Naive B cell (primary cell): ENCODE measurements at places on chromosomes 12 and 14.

DNA sequence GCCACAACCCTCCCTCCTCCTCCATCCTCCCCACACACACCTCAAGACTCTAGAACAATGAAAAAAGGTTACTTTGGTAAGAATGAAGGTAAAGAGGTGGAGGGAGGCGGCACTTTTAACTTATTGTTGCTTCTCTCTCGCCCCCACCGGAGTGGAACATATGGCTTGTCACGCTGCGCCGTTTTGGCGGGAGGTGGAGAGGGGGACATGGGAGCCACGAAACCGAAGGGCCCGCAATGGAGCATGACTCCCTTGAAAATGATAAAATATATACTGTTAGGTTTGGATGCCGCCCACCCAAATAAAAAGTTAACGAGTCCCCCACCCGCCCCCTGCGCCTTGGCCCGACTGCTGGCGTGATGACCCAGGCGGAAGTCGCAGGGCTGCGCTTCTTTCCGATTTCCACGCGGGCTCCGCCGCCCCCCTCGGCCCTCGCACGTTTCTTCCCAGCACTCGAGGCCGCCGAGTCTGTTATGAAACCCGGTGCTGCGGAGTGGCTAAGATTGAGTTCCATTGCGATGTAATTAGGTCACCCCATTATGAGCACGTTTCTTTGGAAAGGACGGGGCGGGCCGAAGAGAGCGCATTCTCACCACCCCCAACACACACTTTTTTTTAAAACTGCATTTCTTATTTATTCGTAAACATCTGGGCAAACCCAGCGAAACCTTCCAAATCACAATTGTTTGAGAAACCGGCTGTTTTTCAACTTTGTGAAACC is 1.4 kb upstream of the ZFP36L1 start:
- peak; percentile 82 for DNase-seq

DNA sequence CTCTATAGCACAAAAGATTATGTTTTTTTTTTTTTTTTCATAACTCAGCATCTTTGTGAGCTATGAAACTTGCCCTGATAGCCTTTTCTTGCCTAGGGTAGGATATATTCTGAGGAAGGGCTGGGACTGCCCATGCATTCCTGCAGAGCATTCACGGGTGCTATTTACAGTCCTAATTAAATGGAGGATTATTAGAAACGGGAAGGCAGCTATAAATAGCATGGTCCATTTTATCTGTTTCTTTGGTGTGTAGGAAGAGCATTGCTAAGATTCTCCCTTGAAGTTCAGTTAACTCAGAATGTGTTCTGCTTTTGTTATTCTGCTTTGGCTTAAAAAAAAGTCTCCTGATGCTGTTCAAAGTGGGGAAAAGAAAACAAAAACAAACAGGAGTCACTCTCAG is 630.9 kb downstream of the DIO2 start:
- no peak for DNase-seq

DNA sequence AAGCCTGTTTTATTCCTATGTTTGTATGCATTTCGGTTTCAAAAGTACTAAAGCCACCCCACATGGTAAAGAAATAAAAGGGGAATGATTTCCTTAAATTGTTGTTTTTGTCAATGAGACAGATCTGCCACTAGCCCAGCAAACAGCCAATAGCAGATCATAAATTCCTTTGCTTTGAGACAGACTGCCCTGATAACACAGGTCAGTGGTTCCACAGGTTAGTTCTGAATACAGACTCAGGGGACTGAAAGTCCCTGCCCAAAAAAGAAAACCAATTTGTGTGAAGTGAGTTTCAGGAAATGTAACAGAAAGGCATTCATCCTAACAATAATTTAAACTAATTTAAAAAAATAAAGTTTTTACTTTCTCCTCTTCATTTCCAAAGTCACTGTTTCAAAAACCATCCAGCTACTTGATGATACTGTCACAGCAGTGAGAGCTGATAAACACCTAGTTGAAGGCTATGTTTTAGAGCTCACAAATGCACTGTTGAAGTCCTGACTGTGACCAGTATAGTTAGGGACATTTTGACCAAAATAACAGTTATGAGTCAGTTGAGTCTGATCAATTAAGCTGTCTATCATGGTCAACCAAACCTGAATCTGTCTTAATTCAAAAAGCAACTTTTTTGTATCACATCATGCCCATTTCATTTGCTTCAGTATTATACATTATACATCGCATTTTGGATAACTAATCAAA is 77.7 kb downstream of the LGR5 start:
- no peak for DNase-seq

GRCh38 chr14:55614304-55614703 is 34.3 kb downstream of the KTN1 start:
- no peak for DNase-seq

- no peak for DNase-seq
Measured at GRCh38 chr12:119306593-119306992, 27.9 kb upstream of the CCDC60 start.

DNA sequence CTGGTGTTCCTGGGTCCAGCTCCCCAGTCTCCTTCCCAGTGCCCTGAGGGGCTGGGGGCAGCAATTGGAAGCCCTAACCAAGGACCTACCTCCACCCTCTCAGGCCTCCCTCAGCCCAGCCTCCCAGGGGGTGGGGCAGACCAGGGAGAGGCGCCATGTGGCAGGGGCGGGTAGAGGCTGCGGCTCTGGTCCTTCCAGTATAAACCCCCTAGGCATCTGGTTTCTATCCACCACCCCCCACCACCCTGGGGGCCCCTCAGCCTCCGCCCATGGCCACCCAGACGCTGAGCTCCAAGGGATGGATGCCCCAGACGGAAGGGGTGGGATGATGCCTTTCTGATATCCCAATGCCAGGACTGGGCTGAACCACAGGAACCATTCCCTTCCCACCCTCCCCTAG is 2.8 kb upstream of the SP7 start:
- no peak for DNase-seq

DNA sequence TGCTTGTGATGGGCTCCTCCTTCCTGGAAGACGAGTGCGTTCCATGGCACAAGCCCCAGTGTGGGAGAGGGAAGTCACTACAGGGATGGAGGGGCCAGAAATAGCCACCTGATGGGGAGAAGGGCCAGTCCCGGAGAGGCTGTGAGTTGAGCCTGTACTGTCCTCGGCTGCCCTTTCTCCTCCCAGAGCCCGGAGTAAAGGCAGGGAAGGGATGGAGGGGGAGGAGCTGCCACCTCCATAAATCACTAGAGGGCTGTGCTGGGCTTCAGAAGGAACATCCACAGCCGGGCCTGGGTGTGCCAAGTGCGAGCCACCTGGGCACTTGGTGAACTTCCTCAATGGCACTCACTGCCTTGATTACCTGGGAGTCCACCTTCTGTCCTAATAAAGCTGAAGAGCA is 110.1 kb downstream of the RBM19 start:
- no peak for DNase-seq

- no peak for DNase-seq
Measured at GRCh38 chr14:24900269-24901100, 149.5 kb downstream of the STXBP6 start.

- no peak for DNase-seq
Measured at GRCh38 chr12:120737557-120738251, 12.1 kb downstream of the ACADS start.

GRCh38 chr12:71694099-71694820 is 8.4 kb downstream of the TMEM19 start:
- DNase-seq, result peak; percentile 57

GRCh38 chr14:22978487-22978837 is 3.9 kb downstream of the AJUBA start:
- DNase-seq, result no peak

DNA sequence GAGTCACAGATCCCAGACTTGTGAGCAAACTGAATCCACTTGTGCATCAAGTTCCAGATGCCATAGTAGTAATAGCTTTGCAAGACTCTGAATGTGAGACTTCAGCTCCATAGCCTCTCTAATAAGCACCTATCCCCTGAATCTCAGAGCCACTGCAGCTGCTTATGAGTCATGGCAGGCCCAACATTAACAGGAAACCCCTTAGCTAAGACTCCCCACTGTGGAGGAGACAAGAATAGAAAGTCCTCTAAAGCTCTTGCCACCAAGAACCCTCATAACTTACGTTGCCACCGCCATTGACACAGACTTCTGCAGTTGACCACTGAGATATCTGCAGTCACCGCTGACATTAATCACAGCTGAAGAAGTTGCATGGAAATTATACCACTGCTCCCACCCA is 62.9 kb upstream of the PDE3A start:
- DNase-seq, result no peak

DNA sequence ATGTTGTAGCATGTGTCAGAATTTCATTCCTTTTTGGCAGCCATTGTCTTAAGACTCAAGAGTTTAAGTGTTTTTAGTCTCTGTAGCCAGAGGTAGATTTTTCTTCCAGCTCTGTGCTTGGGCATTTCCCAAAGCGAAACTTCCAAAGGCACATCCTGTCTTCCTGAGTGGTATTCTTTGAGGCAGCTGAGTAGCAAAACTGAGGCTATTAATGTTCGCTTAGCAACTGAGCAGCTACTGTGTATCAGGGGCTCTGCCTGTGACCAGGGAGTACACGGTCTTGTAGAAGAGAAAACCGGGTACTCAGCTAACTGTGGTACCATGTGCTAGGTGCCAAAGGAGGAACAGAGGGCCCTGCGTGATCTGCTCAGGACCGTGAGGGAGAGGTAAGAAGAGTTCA is 52.0 kb downstream of the ETV6 start:
- DNase-seq, result no peak

GRCh38 chr12:12716151-12716792 is 896 bp upstream of the CDKN1B start:
- peak; percentile 3 for DNase-seq

GRCh38 chr14:68584786-68585185 is 208.1 kb downstream of the ZFP36L1 start:
- DNase-seq, result no peak

DNA sequence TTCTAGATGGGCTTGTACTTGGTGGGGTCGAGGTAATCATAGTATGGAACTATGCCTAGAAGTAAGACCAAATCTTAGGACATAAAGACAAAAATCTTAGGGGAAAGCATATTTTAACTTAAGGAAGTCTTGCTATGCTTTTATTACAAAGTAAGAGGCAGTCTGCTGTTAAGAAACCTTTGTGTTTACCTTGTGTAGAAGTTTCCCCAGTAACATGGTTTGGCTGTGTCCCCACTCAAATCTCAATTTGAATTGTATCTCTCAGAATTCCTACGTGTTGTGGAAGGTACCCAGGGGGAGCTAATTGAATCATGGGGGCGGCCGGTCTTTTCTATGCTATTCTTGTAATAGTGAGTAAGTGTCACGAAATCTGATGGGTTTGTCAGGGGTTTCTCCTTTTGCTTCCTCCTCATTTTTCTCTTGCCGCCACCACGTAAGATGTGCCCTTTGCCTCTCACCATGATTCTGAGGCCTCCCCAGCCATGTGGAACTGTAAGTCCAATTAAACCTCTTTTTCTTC is 162.5 kb upstream of the ABCD2 start:
- no peak for DNase-seq

DNA sequence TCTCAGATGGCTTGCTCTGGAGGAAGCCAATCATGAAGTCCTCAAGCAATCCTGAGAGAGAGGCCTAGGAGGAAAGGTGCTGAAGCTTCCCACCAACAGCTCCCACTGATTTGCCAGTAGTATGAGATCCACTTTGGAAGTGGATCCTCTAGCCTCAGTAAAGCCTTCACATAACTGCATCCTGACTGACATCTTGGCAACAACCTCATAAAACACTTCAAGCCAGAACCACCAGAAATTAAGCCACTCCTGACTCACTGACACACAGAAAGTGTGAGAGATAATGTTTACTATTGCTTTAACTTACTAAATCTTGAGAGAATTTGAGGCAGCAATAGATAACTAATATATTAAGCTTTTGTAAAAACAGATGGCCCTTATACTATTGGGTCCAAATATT is 11.7 kb upstream of the TMX1 start:
- no peak for DNase-seq

- no peak for DNase-seq
Measured at GRCh38 chr14:31457665-31458659, 656 bp upstream of the DTD2 start.

- DNase-seq, result no peak
Measured at GRCh38 chr12:104651811-104652210, 195.1 kb downstream of the CHST11 start.

DNA sequence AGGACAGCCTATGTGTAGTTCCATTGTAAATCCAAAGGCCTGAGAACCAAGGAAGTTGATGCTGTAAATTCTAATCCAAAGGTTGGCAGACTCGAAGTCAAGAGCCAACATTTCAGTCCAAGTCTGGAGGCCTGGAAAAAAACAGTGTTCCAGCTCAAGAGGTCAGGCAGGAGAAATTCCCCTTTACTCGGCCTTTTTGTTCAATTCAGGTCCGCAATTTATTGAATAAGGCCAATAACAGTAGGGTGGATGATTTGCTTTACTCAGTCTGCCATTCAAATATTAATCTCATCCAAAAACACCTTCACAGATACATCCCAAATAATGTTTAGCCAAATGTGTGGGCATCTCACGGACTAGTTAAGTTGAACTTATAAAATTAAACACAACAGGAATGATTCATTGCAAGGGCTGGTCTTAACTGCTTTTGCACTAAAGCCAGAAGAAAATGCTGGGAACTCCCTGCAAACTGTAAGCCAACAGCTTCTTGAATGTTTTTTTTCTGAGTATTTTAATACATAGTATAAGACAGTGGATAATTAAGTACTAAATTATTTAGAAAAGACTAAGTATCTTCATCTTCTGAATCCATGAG is 197.4 kb upstream of the GARIN6 start:
- DNase-seq, result no peak

DNA sequence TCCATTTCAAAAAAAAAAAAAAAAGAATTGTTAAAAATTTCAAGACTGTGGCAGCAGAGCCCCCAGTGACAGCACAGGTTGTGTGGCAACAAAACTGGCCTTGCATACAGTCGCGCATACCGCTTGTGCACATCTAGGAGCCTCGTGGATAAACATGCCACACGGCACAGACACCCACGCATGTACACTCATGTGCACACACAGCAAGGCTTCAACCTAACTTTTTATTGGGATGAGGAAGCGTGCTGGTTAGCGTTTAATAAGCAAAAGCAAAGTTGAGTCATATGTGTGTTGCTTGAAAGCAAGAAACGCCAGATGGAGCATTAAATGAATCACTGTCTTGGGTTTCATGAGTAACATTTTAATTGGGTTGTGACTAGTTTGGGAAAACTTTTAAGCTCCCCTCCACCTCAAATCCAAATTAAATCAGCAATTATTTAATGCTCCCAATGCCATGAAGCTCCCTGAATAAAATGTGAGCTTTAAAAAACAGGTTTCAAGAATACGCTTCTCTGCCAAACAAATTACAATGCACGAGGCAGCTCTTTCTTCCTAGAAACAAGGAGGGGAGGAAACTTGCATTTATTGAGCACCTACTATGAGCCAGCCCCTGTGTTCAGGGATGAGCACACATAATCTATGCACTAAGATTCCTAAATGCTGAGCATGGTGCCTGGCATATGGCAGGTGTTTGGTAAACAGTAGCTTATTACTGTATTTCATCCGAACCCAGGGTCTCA is 35.7 kb upstream of the EML1 start:
- no peak for DNase-seq

GRCh38 chr12:95551913-95552516 is 739 bp upstream of the USP44 start:
- DNase-seq, result no peak

DNA sequence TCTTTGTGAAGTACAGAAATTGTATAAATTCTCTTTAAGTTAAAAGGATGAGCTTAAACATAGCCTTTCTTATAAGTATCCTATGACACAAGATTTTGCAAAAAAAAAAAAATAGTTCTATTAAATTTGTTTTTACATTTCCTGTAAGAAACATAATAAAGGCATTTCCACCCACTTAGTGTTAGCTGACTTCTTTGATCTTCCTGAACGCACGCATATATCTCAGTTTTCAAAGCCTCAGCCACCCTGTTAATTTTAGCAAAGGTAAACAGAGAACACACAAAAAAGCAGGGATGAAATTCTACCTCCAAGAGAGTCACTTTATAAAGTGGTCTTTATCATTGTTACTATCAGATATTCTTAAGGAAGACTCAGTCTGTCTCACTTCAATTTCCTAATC is 277.9 kb downstream of the MED13L start:
- no peak for DNase-seq
